Cortex of kidney (tissue), 1 donor: ENCODE measurements at places on chromosomes 12 and 14.

- DNase-seq: no peak
Observed at GRCh38 chr14:23102801-23103200, 2.0 kb downstream of the CIROP start.

GRCh38 chr12:3973973-3974644, 100.9 kb upstream of the PARP11 start:
- no peak for DNase-seq

- DNase-seq: no peak
Observed at GRCh38 chr12:112049351-112049750, 36.1 kb downstream of the ERP29 start.

- no peak for DNase-seq
Observed at GRCh38 chr12:24206621-24207020, 257.2 kb upstream of the SOX5 start.

DNA sequence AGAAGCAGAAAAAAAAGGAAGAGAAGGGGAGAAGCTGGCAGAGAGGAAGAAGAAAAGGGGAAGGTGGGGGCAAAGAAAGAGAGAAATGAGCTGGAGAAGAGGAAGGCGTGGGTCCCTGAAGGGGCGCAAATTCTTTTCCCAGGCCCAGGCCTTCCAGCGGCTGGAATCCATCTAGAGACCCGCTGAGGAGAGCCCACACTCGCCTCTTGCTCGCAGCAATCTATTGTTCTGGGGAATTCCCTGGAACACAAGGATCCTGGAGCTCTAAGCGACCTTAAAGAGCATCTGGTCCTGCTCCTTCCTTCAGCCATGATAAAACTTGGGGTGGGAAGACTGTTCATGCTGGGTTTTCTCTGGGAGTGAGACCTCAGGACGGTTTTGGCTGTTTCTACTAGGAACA, 41.2 kb upstream of the FKBP4 start:
- DNase-seq: no peak

GRCh38 chr14:87231336-87232026, 761.5 kb downstream of the GALC start:
- no peak for DNase-seq

DNA sequence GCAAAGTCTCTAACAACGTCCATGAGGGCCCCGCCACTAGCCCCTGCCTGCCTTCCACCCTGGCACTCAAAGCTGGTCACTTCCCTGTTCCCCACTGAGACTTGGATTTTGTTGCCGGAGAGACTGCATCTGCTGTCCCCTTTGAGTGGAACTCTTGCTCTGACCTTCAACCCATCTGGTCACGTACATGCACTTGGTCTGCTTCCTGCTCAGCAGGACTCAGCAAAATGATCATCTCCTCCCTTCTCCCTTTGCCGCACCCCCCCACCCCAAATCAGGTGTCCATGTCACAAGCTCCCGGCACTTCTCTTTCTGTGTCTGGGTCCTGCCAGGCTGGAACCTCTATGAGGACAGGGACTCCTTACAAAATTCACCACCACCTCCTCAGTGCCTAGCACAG, 180.9 kb downstream of the CHST11 start:
- no peak for DNase-seq

DNA sequence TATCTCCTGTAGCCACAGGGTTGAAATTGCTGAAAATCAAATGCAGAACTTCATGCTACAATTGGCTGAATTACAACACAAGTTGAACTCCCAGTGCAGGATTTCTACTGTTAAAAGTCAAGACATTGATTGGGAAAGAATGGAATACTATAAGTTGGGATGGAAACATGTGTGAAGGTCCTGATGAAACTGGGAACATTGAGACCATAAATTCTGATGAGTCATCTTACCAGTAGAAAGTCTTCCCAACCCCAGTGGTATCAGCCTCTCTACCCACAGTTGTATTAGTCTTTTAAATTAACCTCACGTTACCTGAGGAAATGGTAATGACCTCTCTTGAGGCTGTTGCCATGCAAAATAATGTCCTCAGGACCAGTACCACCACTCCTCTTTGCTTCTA, 27.4 kb upstream of the DYRK2 start:
- no peak for DNase-seq
